ENCODE measurements at places on chromosomes 2 and 18. TPM values are rescaled to one million over a fixed set of nuclear protein-coding genes. Genes with fewer than 3 reads are reported as not detected.

MC5R gene
- total RNA-seq = not detected

- no peak for DNase-seq
These were observed 60.9 kb downstream of the KCTD1 start for GRCh38 chr18:26487437-26487836.

ARHGEF4 gene
- 1.0 TPM for total RNA-seq

- DNase-seq = no peak
These were observed 74.0 kb upstream of the SESTD1 start for GRCh38 chr2:179338681-179339080.

GRCh38 chr2:57278451-57278850 is 768.2 kb upstream of the VRK2 start:
- no peak for DNase-seq

DNA sequence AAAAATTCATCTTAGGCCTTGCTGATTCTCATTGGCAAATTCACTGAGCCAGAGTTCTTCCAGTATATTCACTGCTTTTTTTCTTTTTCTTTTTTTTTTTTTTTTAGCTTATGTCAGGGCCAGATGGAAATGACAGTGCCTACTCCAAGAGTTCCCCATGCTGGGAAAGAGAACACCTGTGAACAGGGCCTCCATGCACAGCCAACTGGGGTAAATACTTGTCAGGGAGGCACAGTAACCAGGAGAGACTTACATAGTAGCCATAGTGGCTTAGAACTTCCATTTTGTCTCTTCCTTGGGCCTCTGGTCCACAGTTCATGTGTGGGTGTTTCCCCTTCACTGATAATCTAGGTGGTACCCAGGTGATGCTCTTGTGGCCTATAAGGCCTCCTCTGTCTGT is 15.2 kb upstream of the SCLY start:
- DNase-seq = no peak

GRCh38 chr2:31296641-31297287 is 62.8 kb downstream of the EHD3 start:
- DNase-seq = no peak

DARS1 gene
- 91.3 TPM for total RNA-seq

GRCh38 chr18:31497836-31498573 is at the start of gene DSG2:
Gene DSG2 (plus strand): TSS chr18:31498177. CDS start chr18:31498252, 75 bp downstream.
- no peak for DNase-seq

GCG gene
- not detected for total RNA-seq

GRCh38 chr18:58361212-58361611 is 267.7 kb downstream of the ALPK2 start:
- DNase-seq = no peak

- DNase-seq = no peak
These were observed 927.5 kb downstream of the ERBB4 start for GRCh38 chr2:211611061-211611518.

DNA sequence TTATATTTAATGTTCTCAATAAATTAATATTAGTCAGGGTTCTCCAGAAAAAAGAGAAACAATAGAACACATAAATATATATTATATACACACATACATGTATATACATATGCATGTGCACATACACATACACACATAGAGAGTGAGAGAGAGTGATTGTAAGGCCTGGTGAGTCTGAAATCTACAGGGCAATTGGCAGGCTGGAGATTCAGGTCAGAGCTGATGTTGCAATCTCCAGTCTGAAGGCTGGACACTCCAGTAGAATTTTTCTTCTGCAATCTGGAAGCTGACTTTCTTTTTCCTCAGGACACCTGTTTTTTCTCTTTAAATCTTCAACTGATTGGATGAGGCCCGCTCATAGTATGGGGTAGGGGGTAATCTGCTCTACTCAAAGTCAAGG is 3.2 kb downstream of the TMEM182 start:
- DNase-seq = no peak

GRCh38 chr2:49309461-49309860 is 155.1 kb upstream of the FSHR start:
- DNase-seq = no peak

COL4A3 gene
- total RNA-seq = 1.9 TPM

NCKAP5 gene
- 0.15 TPM for total RNA-seq

- no peak for DNase-seq
These were observed 664.9 kb downstream of the METTL4 start for GRCh38 chr18:1906421-1906820.

CCDC150 gene
- total RNA-seq = 0.31 TPM

SPATS2L gene
- total RNA-seq = 74.2 TPM

DNA sequence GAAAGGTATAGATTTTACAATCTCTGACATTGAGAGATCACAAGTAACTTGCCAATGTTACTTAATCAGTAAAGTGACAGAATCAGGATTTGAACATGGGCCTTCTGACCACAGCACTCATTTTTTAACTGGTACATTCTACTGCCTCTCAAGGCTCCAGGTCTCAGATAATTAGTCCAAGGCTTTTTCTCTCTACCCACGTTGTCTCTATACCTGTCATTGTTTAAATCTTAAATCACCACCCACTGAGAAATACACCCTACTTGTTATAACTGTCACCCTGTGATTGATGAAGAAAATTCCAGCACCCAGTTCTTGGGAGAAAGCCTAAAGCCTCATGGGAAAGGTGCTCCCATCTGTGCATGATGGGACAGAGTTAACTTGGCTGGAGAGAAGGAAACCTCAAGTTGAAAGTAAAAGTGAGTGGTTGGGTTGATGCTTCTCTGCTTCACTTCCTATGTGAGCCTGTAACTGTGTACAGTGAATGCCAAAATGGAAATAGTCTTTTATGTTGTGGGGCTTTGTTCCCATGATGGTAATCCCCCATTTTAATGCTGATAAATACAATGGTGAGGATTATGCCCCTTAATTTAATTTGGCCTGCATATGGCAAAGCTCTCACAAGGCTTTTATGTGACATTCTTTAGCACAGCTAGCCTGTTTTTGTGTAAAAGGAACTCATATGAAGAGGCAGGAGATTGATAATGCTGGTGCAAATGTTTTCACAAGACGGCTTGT is 190.1 kb upstream of the SP5 start:
- DNase-seq = no peak

Measured in gastrocnemius medialis (tissue), 4 donors.